ENCODE measurements at places on chromosomes 3 and 15. TPM values are rescaled to one million over a fixed set of nuclear protein-coding genes. Genes with fewer than 3 reads are reported as not detected.

- H3K27me3 ChIP-seq, result no peaks in the 10 kb centered on the region
- no peak overlapping the region for H3K27ac ChIP-seq
- H3K4me3 ChIP-seq, result no peak overlapping the region
- no peaks in the 10 kb centered on the region for H3K4me1 ChIP-seq
Observed at GRCh38 chr3:159605776-159606175, 382.9 kb upstream of the IL12A start.

DNA sequence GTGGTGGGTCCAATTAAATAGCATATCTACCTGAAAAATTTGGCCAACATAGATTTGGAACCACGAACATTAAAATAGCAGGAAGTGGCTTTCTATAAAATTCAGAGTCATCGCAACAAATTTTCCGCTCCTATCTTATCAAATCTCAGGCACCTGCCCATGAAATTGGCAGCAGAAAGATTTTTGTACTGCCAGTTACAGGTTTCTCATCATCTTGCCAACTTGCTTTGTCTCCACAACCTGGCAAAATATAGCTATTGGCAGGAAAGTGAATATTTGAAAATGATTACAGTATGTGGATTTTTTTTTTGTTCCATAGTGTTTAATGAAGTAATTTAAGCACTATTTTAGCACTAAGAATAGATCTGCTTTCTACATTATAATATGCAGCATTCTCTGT is 161.6 kb upstream of the LRRC3B start:
- H3K4me1 ChIP-seq, result no peaks in the 10 kb centered on the region
- H3K27ac ChIP-seq, result no peak overlapping the region
- no peak for DNase-seq
- no peak overlapping the region for H3K4me3 ChIP-seq
- no peaks in the 10 kb centered on the region for H3K36me3 ChIP-seq
- H3K27me3 ChIP-seq, result no peaks in the 10 kb centered on the region

- DNase-seq, result no peak
- no peaks in the 10 kb centered on the region for H3K4me1 ChIP-seq
- H3K27ac ChIP-seq, result no peak overlapping the region
Observed at GRCh38 chr3:41673650-41674049, 288.3 kb downstream of the ULK4 start.

GRCh38 chr15:55661428-55661827 is 73.3 kb upstream of the PYGO1 start:
- no peak overlapping the region for H3K27ac ChIP-seq
- no peaks in the 10 kb centered on the region for H3K36me3 ChIP-seq
- H3K4me3 ChIP-seq, result no peak overlapping the region
- no peak for DNase-seq
- peaks cover 4% of the 10 kb centered on the region for H3K4me1 ChIP-seq
- H3K27me3 ChIP-seq, result no peaks in the 10 kb centered on the region

HCN4 gene
- 9.3 TPM for total RNA-seq

NCKIPSD gene
- 34.7 TPM for total RNA-seq

Measured in H1 (cell line).